ENCODE measurements at places on chromosomes 6 and 20.

- DNase-seq = no peak
These were observed 3.3 kb downstream of the SIM1 start for GRCh38 chr6:100461278-100461916.

GRCh38 chr6:155432293-155432692, 23.3 kb downstream of the NOX3 start:
- no peak for DNase-seq

DNA sequence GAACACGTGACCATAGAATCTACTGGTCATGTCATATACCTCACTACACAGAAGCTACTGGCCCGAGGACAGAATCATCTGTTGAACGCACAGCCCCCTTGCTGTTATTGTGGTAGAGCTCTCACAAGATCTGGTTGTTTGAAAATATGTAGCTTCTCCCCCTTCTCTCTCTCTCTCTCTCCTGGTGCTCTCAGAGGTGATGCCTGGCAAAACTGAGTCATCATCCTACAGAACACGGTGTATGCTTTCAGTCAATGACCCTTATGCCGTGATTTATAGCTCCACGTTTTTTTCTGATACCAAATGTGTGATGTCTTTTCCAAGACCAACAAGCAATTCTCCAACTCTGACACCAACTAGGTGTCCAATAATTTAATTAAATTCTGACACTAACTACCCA, 13.0 kb upstream of the RBM24 start:
- DNase-seq = no peak

- no peak for DNase-seq
These were observed 60.1 kb downstream of the MMS22L start for GRCh38 chr6:97222903-97223302.

DNA sequence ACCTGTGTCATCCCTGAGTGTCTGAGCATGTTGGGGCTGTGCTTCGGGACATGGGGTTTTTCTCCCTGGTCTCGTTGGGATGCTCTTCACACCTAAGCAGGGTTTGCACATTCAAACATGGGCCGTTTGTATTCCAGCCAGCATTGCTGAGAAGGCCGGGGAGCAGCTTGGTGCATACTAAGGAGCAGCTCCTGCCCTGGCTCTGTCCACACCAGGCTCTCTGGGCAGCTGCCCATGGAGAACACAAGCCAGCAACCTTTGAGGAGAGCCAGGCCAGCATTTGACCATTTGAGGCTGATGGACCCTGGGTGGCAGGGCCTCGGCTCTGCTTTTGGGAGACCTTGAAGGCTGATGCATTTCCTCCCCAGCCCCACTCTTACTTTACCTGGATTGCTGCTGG, 92.1 kb downstream of the PHACTR3 start:
- no peak for DNase-seq

DNA sequence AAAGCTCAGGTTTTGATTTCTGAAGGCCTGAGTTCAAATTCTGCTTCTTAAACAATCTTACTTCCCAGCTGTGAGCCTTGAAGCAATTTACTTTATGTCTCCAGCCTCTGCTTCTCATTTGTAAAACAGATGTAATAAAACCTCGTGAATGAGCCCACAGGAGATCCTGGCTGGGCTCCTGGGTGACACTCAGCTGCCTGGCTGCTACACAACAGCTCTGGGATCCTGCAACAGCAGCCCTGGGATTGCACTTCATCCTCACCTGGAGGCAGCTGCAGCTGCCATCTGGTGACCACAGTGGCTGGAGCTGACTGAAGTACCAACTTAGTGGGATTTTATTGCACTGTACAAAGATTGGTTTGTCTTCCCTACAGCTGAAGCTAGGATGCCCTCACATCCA, 98.6 kb downstream of the NDUFAF5 start:
- no peak for DNase-seq

- DNase-seq = no peak
These were observed 160.2 kb downstream of the GJA1 start for GRCh38 chr6:121595646-121596045.

- DNase-seq = no peak
These were observed 118.8 kb upstream of the KCNK16 start for GRCh38 chr6:39441301-39441700.

Measured in activated naive CD4-positive, alpha-beta T cell (primary cell).